Activated naive CD4-positive, alpha-beta T cell treated with Interleukin-2 at 50 U/mL for 16 hours (primary cell): ENCODE measurements at places on chromosomes 16 and 17.
A peak's percentile ranks its signal among the peaks of the same experiment; 100 is the strongest.

DNA sequence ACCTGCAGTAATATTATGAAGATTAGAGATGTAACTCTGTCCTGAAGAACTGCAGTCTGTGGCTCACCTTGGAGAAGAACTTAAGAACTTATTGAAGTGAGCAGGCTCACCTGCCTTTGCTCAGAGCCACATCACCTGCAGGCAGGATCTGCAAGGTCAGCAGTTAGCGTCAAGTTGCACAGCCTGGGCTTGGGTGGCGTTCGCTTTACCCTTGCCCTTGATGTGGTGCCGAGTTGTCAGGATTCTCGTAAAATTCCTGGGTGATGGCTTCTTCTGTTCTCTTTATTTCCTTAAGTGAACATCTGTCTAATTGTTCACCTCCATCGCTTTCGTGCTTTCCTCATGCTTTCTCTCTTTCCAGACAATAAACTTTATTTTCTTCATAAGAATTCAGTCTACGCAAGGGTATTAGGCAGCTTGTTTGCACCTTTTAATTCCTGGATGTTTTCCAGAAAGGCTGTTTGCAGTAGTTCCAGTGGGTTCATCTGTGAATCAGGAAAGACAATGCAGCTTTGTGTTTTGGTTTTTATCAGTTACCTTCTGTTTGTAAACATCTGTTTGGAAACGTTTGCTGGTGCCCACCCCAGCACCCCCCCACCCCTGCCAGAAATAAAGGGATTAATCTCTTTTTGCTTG is 254.3 kb downstream of the WWOX start:
- DNase-seq, result no peak

- DNase-seq, result no peak
These were observed 204.7 kb downstream of the HS3ST3B1 start for GRCh38 chr17:14505606-14506005.

DNA sequence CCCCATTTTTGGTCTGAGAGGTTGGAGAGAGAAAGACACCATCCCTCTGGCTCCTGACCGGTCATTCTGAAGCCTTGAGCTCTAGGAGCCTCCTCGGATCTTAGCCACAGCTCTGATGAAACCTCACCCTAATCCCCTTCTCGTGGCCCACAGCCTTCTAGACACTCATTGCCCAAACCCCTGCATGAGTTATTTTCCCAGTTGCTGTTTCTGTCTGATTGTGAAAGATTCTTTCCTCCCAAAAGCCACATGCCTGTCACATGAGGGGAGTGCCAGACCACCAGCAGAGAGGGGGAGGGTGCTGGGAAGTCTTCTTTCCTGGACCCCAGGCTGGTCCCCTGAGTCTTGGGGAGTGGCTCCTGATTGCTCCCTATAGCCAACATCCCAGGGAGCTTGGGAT is 17.6 kb upstream of the ABR start:
- DNase-seq, result no peak

DNA sequence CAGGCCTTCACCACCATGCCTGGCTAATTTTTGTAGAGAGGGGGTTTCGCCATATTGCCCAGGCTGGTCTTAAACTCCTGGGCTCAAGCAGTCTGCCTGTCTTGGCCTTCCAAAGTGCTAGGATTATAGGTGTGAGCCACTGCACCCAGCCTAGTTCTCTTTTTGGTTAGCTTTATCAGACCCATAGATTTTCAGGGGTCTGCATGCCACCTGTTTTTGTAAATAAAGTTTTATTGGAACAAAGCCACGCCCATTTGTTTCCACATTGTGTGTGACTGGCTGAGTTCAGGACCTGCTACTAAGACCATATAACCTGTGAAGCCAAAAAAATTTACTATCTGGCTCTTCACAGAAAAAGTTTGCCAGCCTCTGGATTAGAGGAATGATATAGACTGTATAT is 7.6 kb downstream of the PSMD11 start:
- no peak for DNase-seq

GRCh38 chr17:32483451-32484019 is 3.3 kb upstream of the CDK5R1 start:
- DNase-seq, result peak; percentile 37

DNA sequence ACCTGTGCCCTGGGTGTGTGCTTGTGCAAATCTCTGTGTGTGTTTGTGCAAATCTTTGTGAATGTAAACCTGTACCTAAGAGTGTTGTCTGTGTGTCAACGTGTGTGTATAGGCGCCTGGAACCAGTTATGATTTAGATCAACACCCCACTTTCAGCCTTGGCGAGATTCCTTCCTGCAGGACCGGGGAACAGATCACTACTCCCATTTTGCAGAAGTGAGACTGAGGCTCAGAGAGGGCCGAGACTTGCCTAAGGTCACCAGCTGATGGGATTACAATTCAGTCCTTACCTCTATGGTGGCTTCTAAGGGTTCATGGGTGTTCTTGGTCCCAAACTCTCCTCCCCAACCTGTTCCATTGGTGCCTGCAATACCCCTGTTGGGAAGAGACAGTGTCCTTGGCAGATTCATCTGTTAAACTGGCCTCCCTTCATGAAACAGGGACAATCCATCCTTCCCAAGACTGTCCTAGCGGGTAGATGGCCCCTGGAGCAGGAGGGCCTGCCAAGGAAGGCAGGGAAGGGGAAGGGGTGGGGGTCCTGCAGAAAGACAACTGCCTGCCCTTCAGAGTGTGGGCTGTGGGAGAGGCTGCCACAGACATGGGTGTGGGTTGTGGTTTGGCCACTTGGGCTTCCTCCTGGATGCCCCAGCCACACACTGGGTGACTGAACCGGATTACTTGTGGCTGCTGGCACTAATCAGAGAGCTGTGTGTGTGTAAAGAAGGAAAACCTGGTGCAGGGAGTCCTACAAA is 6.9 kb upstream of the MAPK7 start:
- no peak for DNase-seq

GRCh38 chr17:17036524-17036998 is 5.7 kb upstream of the MPRIP start:
- DNase-seq, result no peak
